Activated T-helper 1 cell treated with Interleukin-2 at 50 U/mL for 16 hours (primary cell): ENCODE measurements at places on chromosomes 1 and 21.

DNA sequence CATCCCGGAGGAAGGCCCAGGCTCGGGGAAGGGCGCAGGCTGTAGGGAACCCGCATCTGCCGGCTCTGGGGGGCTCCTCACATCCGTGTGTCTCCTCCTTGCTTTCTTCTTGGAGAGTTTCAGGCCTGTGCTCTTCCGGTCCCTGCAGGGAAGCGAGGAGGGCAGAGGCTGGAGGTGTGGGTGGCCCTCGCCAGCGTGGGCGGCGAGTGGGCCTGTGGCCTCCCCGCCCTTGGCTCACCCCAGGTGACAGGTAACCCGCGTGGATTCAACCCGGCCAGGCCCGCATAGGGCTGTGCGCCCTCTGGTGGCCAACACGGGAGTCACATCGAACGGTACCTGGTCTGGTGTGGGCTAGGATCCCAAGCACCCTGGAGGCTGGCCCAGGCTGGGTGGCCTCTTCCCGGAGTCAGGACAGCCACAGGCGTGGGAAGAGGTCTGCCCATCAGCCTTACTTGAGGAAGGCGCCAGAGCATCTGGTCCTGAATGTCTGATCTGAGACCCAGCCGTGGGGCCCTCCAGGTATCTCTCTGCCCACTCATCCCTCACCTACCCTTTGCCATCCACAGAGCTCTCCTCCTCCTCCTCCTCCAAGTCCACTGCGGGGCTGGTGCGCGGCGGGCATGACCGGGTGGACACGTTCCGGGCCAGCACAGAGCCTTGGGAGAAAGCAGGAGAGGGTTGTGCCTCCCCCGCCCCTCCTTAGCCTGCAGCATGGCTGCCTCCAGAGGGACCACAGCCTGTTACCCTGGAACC, 9.6 kb upstream of the TNFRSF25 start:
- DNase-seq, result peak; percentile 75

- no peak for DNase-seq
These were observed 26.5 kb downstream of the ZNF362 start for GRCh38 chr1:33282791-33283190.

DNA sequence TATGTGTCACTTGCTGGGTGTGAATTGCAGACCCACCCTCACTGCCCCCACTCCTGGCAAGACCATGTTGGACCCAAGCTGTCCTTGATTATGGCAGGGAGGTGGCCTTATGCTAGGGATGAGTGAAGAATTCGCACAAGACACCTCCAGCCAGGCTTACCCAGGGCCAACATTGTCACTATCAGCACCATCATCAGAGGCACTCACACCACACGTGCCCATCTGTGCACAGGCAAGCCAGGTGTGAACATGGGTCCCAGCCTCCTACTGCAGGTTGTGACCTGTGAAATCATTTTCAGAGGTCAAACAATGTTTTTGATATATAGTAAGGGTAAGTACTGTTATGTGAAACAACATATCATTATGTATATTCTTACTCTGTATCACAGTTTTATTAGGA, 20.3 kb upstream of the RGS8 start:
- no peak for DNase-seq

DNA sequence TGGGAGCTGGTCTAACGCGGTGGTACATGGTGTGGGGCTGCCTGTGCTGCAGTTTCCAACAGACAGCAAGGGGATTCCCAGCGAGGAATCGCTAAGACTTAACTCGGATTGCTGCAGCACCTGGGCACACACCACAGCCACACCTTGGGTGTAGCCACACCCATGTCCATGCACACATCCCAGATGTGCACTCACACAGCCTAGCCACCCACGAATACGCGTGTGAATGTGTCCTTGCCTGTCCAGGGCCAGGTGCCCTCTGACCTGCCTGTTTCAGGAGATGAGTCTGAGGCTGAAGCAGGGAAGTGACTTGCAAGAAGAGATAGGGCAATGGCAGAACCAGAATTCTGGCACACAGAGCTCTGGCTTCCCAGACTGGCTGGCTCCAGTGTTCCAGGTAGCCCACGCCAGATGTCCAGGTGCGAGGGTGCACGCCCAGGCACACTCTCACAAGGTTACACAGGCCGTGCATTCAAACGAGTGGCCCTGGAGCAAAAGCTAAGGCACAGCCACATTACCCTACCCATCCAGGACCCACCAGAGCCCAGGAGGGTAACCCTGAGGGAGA, 272.7 kb downstream of the TRABD2B start:
- no peak for DNase-seq

GRCh38 chr1:56457756-56458375, 121.5 kb downstream of the PLPP3 start:
- DNase-seq, result no peak

DNA sequence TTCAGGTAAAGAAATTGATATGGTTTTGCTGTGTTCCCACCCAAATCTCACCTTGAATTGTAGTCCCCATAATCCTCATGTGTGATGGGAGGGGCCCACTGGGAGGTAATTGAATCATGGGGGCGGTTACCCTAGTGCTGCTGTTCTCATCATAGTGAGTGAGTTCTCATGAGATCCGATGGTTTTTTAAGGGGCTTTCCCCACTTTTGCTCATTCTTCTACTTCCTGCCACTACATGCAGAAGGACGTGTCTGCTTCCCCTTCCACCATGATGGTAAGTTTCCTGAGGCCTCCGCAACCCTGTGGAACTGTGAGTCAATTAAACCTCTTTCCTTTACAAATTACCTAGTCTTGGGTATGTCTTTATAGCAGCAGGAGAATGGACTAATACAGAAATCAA, 69.3 kb downstream of the MIS18A start:
- no peak for DNase-seq

DNA sequence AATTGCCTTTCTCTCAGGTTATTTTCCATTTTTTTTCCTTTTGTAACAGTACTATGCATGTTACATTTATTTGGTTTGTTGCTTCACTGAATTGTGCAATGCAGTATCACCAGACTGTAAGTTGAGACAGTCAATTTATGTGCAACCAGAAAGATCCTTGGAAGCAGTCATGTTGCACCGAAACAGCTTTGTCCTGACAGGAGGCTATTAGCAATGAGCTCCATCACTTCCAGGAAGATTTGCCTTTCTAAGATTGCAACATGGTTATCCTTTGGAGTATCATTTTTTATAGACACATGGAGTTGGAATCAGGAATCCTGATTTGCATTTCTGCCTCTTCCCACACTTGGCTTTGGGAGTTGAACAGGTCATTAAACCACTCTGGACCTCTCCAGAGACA, 84.5 kb upstream of the ST6GALNAC5 start:
- DNase-seq, result no peak

DNA sequence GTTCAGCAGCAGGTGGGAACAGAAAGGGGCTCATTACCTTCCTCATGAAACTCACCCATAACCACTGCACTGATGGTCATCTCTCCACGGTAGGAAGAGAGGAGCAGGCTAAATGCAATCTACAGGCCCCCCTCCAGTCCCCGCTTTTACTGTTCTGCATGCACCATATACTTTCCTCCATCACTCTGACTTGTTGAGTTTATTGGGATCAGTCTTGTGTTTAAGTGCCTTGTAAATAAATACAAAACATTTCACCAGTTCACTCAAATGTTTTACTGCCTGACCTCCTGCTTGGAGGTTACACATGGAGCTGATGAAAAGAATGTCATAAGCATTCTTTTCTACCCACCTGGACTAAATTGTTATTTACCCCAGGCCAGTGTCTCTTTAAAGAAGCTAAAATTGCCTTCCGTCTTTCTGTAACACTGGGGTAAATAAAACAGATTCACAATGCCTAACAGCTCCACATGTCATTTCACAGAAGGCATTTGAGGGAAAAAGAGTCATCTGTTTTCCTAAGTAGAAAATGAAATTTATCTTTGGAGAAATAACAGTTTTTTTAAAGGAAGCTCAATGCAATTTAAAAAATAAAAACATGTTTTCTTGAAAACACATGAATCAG, 30.7 kb downstream of the PTPN14 start:
- no peak for DNase-seq

DNA sequence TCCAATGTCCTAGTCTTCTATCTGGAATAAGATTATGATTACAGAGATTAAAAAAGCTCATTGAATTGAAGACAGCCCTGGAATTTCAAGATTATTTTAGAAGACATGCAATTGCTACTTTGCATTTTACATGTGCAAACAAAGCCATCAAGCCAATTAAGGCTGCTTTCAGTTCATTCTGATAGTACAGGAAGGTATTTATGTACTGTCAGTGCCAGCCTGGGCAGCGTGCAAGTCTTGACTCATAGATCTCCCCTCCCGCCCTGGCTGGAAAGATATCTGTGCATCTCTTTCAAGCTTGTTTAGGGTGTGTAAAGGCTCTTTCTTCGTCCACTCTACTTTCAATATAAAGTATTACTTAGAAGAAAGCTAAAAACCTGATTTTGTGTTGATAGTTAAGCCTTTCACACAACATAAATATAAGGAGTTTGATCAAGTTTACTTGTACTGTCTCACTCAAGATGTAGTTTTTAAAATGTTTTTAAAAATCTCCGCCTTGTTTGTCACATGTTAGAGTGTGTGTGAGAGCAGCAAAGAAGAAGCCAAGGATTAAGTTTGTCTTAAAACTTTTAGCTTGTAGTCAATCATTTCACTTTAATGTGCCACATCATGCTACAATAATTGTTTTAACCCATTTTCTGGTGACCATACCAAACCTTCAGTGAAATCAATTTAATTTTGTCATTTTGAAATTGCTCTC, 13.6 kb upstream of the LYPLAL1 start:
- no peak for DNase-seq

DNA sequence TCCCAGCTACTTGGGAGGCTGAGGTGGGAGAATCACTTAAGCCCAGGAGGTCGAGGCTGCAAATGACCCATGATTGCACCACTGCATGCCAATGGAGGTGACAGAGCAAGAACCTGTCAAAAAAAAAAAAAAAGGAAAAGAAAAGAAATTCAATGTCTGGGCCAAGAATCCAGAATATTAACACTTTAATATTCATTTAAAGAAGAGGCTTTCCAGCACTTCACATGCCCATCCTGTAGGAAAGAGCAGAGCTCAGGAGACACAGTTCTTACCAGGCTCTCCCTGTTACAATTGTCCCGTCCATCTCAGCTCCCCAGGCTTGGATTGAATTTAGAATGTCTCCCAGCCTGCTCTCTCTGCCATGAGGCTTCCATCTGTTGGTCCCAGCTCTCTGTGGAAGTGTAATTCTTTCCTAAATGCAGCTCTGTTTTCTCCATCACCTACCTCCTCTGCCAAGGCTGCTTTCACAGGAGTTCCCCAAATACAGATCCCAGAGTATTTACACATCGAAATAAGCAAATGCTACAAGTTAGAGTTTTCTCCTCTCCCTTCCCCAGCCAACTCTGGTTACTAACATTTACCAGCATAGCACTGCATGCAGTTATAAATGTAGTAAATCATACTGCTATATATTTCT, 116.6 kb upstream of the CDC42BPA start:
- no peak for DNase-seq

DNA sequence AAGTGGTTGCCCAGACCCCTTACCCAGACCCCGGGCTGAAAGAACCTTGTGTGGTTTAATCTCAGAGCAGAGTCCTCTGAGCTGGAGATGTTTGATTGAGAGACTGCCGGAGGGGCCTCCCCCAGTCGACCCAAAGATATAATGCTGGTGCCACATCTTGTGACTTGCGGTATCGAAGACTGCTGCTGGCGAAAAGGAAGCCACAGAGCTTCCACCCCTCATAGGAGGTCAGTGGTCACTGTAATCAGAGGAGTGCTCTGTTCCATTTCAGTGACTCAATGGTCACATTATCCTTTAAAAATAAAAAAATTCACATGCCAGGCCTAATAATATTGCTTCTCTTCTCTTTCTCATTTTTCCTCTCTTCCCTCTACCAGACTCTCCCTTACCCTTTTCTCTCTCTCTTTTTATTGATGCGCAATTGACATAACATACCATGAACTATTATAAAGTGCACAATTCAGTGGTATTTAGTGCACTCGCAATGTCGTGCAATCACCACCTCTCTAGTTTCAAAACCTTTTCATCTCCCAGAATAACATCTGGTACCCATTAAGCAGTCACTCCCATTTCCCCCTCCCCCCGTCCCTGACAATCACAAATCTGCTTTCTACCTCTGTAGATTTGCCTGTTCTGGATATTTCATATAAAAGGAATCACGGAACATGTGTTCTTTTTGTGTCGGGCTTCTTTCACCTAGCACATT, 52.6 kb upstream of the LYST start:
- DNase-seq, result no peak

DNA sequence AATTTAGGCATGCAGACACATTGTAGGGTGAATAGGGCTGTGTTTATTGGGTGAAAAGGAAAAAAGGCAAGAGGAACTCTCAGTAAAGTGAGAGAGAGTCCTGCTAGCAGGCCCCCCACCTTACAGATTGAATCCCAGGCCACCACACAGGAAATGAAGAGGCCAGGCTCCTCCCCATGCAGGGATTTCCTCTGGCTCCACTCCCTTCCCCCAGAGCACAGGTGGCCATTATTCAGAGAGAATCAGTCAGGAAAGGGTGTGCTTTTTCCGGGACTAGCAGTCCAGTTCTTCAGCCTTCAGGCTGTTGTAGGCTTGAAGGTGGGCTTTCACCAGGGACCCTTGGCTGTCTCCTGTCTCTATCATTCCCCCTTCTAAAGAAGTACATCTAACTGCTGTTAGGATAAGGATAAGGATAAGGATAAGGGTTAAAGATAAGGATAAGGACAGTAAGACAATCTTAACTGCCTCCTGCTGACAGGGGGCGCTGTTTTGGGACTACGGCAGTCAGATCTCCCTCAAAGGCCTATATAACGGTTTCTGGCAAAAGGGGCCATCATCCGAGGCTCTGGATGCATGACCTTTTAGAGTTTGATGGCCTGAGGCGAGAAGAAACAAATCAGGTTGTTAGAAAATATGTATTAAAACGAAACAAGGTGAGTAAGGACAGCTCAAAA, 26.3 kb downstream of the ZNF648 start:
- DNase-seq, result no peak

- no peak for DNase-seq
These were observed 665 bp downstream of the EFHD2 start for GRCh38 chr1:15410223-15410883.

GRCh38 chr1:116569776-116570357, 959 bp downstream of the CD58 start:
- DNase-seq, result peak; percentile 43

GRCh38 chr1:30033256-30034104, 689.9 kb downstream of the MATN1 start:
- no peak for DNase-seq
